ENCODE measurements at places on chromosomes 7 and 10.

DNA sequence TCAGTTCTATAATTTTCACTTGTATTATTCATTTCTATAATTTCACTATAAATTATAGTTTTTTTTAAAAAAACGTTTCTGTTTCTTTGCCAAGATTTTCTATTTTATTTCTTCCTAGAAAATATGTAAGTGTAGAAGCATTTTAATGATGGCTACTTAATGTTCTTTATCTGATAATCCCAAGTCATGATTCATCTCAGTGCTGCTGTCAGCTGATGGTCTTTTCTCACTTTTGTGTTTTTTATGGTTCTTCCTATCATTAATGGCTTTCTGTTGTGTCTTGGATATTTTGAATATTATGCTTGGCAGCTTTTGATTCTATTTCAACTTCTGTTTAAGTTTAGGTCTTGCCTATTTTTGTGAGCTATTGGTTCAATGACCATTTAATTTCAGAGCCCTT is 268.6 kb downstream of the BAMBI start:
- DNase-seq: no peak

GRCh38 chr7:22952306-22953015 is 61.5 kb downstream of the HYCC1 start:
- no peak for DNase-seq

GRCh38 chr7:7054252-7054830 is 128.0 kb upstream of the C1GALT1 start:
- no peak for DNase-seq

DNA sequence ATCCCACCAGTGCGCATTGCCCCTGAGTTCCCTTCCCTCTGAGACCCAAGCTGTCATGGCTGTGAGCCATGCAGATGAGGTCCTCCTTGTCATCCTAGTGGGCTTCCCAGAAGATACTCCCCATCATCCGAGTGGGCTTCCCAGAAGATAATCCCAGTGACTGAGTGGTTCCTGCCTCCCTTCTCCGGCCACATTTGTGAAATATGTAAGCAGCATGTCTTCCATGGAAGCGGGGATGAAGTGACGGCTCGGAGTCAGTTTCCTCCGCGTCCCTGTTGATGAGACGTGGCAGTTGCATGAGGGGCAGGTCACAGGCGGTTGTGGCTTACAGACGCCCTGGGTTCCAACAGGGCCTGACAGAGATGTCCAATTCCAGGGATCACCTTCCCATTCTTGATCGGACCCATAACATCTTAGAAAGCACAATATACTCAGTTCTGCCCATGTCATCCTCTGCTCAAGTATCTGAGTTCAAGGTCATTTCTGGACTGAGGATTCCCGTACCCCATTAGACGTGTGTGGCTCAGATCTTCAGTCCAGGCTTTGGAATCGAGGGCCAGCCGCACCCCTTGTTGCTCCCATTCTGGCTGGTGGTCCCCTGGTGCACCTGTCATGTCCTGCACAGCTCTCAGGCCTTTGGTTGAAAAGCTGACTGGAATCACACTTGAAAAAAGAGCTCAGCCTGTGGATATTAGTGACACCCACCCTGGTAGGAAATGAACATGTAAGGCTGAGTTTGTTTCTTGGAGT is 166.9 kb downstream of the PTPRN2 start:
- no peak for DNase-seq

GRCh38 chr7:6359734-6360133 is 87.3 kb upstream of the CYTH3 start:
- DNase-seq: no peak

- no peak for DNase-seq
These were observed 70.3 kb upstream of the MXI1 start for GRCh38 chr10:110137142-110137545.

DNA sequence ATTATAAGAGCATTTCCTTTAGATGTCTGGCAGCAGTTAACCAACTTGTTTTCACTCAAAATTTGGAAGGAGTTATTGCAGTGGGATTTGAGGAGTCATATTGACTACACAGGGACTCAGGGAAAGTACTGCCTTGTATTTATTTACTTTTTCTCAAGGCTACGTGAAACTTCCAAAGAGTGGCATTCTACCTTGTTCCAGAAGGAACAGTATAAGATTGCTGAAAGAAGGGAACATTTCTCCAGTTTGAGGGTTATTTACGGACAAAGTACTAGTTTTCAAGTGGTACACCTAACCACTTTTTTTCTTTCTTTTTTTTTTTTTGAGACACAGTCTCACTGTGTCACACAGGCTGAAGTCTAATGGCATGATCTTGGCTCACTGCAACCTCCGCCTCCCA is 5.1 kb downstream of the MORN4 start:
- DNase-seq: no peak

DNA sequence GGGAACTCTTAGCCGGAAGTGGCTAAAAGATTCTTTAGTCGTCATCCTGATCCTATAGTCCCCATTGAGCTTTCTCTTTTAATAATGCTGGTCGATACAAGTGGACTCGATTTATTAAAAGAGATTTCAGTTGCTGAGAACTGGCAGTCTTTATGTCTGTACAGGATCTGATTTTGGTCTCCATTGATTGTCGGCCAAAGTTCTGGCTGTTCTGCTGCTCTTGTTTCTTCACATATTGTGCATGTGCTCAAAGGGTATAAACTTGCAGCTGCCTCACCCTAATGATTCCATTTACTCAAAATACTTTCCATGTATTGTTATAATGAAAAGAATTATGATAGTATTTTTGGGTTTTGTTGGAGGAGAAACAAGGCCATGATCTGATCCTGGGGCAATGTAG is 100.7 kb upstream of the CTTNBP2 start:
- DNase-seq: no peak

DNA sequence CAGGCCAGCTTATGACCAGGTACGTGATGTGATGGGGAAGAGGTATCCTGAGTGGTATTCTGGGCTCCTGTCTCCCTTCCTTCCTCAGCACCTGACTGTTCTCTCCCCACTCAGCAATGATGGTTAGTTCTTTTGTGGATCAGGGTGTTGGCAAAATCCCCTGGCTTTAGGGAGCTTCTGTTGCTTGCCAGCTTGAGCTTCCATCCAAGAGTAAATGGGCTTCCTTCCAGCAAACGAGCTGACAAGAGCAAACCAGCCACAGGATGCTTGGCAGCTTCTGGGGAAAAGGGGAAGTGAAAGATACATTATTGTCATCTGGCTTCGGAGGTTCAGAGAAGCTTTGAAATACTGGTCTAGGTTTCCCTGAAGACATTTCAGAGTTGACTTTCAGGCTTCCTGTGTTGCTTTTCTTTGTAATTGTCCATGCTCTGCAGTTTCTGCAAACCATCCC is 5.2 kb downstream of the DUSP5 start:
- DNase-seq: no peak

GRCh38 chr7:54814401-54814800 is 55.4 kb upstream of the SEC61G start:
- DNase-seq: no peak

DNA sequence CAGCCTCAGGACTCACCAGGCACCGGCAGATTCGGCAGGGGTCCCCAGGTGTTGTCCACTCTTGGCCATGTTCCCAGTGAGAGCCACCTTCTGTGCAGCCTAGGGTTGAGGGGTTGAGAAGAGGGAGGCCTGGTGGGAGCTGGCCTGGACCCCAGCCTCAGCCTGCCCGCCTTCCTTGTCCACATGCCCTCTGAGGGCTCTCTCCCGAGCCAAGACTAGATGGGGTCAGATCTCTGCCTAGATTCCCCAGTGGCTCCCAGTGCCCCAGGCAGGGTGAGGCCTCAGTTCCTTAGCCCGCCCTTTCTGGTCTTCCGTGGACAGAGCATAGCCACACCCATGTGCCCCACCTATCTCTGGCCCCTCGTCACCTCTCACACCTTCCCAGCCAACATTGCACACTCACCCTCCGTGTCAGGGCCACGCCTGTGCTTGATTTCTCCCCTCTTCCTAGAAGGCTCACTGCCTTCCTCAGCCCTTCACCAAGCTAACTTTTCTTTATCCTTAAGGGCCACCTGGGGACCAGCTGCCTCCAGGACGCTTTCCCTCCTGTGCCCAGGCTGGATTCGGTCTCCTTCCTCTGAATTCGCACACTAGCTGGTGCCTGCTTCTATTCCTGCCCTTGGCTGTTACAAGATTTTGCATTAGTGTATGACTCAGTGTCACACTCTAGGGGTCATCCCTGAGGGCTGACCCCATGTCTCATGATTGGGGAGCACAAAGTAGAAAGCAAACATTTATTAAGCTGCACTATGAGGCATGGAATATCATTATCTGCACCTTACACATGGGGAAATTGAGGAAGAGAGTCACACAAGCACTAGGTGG is 7.5 kb downstream of the KCP start:
- no peak for DNase-seq

DNA sequence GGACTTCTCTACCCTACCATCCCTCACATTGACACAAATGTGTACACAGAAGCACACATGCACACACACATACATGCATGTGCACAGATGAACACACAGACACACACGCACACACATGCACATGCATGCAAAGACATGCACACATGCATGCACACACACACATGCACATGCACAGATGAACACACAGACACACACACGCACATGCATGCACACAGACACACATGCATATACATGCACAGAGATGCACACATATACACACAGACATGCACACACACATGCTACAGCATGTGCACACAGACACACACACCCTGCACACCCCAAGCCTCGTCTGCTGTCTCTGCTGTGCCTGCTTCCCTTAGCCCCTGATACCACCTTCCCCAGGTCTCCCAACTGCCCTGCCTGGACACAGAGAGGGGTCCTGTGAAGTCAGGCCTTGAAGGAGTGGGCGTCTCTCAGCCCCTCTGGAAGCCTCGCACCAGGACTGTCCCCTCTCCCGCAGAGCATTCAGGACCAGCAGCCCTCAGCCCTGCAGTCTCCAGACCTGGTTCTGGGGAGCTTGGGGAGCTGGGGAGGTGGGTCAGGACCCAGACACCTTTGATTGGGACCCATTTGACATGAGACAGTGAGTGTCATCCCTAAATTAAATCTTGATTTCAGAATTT is 181.8 kb downstream of the DNAJB6 start:
- DNase-seq: no peak

DNA sequence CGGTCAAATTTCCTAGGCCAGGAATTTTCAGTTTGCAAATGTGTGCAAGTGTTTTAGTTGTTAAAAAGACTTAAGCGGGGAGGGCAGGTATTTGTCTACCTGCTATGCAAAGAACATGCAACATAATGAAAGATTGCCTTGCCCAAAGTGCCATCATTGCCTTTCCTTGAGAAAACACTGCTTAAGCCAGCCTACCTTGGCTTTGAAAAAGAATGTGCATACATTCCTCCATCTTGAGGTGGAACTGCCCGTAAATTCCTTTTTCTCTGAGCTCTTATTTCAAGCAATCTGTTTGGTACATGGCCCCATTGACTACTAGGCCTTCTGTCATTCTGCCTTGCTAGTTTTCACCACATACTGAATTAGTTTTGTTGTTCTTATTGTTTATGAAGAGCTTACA is 29.3 kb downstream of the BZW2 start:
- no peak for DNase-seq

- no peak for DNase-seq
These were observed 544.2 kb downstream of the KIF20B start for GRCh38 chr10:90245623-90246022.

GRCh38 chr10:93160829-93161228 is 87.1 kb downstream of the CYP26A1 start:
- DNase-seq: no peak

- DNase-seq: no peak
These were observed 32.8 kb downstream of the CPED1 start for GRCh38 chr7:121020989-121021969.

GRCh38 chr7:26143298-26144048 is 8.5 kb upstream of the NFE2L3 start:
- no peak for DNase-seq

DNA sequence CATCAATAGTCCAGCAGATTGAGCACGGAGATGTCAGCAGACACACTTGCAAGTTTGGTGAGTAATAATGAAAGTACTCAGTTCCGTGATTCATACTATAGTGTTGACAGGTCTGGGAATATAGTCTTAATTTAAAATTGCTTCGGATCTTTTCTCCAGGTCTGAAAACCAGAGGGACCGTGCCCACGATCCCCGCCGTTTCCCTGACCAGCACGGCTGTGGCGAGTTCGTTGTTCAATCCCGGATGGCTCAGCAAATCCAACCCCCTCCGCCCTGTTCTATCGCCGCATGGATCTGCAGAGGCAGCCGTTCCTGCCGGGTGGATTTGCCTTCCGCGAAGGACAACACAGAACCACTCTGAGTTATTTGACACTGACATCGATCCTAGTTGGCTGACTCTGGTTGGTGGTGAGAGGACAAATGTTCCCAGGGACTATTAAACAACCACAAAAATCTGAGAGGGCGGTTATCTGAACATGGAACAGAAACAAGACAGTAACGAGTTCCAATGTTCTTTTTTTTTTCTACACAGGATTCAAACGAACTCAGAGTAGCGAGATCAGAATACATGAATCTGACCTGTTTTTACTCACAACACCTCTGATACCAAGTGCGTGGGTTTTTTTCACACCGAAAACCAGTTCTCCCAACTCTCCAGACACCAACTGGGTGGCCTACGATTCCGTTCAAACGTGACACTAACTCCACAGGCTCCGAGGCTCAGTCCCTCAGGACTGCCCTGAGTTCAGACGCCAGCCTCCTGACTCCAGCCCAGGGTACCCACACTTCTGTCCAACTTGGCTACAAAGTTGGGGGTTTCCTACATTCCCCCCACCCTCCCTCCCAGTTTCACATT is 52.7 kb downstream of the RBM17 start:
- no peak for DNase-seq

- DNase-seq: no peak
These were observed 211.9 kb upstream of the GLI3 start for GRCh38 chr7:42448901-42449300.

DNA sequence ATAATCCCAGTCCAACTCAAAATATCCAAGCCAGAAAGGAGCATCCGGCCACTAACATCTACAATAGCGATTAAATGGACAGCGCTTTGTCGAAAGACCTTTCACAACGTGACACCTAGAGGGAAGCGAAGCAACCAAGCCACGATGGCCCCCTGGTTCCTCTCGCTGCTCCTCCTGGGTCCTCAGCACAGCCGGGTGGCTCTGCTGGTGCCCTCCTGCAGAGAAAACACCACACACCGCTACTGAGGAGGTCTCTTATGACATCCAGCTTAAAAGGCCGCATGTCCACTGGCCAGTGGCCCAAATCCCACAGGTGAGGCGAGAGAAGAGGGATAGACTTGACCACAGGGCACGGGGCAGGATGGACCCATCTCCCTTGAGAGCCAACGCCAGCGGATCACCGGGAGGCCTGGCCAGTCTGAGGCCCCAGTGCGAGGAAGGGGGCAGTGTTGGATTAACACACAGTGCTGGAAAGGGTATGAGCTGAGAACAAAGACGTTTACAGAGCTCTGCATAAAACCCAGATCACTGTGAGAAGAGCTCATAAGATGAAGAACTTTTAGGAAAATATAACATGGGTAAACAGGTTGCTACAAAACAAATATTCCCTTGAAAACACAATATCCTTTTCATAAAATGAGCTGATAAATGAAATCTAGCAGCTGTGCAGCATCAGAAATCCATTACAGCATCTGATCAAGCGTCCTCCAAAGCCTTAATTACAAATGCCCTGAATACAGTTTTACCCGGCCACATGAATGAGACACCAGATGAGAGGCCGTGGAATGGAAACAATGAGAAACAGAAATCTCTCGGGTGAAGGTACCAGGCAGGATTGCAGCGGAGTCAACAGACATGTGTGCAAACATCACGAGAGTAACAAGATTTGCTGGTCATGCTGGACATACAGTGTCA is 236.7 kb downstream of the DIP2C start:
- no peak for DNase-seq
